ENCODE measurements at places on chromosomes 13 and 19.

- no peak for DNase-seq
Observed at GRCh38 chr13:65633806-65634205, 1596.3 kb downstream of the PCDH9 start.

DNA sequence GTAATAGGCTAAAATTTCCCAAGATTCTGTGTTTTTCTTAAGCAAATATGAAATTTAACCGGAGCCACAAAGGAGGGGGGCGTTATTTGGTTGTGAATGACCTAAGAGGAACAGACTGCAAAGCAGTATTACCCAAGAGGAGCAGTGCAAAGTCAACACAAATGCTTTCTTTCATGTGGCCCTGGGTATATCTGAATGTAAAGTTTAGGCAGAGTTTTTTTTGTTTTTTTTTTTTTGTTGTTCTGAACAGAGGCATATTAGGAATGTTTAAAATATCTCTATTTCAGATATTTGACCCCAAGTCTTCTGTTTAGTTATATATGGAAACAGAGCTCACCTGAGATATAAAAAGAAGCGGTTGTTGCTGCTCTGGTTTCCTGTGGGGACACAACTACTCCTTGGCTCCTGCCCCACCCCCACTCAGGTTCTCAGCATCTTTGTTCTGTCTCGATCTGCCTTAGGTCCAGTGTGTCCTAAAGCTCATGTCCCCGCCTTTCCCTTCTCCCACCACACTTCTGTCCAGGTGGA lies 220.7 kb downstream of the RFC3 start:
- no peak for DNase-seq

DNA sequence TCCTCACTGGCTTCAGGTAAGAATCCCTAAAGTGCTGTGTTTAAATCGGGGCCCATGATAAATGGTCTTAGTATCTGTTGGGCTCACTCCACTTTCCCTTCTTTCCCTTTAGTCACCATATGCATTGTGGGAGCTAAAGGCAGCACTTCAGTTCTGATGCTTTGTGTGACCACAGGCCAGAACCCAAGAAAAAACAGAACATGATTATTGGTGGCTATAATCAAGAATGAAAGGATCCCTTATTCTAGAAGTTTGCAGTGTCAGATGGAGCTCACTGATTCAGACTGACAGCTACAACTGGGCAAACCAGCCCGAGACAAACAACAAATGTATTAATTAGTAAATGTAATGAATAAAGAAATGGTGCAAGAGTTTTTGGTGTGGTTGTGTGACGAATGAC lies 57.3 kb upstream of the POMP start:
- DNase-seq: no peak

DNA sequence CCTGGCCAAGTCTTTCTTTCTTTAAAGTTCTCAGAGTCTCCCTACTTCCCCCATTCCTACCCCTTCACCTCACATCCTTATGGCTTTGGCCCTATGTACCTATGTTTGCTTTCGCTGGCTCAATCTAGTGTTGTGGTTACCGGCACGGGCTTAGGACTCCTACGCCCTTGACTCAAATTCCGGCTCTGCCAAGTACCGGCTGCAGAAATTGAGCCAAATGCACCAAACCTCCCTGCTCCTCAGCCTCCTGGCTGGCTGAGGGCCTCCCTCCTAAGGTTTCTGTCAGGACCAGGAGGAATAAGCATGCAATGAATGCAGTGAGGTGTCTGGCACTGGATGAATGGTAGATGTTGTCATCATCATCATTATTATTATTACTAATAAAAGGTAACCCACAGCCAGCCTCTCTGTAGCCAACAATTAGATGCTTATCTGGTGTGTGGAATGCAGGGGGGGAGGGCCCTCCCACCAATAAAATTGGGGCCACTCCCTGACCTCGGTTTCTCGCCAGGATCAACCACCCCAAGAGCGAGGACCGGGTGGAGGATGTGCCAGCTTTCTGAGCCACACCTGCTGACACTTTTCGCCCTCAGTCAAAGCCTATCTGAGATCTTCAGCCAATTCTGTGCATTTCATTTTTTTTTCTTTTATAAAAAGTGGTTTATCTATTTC lies 20.7 kb downstream of the KLK5 start:
- no peak for DNase-seq

GRCh38 chr19:18419699-18420460 lies 682 bp downstream of the SSBP4 start:
- DNase-seq: no peak

All from cortex of kidney (tissue), 1 donor.